Activated naive CD4-positive, alpha-beta T cell (primary cell): ENCODE measurements at places on chromosomes 5 and 9.

DNA sequence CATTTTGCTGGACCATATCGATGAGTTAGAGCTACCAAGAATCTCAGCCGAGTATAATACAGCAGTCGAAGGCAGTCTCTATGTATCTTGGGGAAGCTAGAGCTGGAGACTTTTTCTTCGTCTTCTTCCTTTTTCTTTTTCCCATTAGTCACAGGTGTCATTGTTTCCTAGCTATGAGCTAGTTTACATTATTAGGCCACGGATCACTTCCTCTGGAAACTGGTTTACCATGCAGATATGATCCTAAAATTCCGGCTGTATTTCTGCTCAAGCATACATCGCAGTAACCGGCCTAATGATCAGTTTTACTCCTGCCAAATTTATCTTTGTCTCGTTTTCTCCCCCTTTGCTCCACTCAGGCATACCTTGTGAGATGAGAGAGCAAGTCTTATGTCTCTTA lies 312.8 kb downstream of the ARHGAP26 start:
- DNase-seq = no peak

DNA sequence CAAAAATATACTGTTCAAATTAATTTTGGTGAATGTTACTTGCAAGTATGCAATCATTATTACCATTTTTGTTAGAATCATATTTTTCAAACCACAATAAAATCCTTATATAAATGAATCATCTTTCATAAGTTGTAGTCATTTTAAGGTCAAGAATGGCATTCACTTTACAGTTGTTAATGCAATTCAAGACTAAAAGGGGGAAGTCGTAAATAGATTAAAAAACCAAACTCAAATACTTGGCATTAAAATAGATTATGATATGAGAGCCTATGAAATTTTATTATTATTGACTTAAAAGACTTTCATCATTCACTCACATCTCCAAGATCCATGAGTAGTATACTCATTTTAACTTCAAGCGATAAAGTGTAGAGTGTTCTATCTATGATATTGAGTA lies 11.6 kb downstream of the CDH9 start:
- DNase-seq = no peak

DNA sequence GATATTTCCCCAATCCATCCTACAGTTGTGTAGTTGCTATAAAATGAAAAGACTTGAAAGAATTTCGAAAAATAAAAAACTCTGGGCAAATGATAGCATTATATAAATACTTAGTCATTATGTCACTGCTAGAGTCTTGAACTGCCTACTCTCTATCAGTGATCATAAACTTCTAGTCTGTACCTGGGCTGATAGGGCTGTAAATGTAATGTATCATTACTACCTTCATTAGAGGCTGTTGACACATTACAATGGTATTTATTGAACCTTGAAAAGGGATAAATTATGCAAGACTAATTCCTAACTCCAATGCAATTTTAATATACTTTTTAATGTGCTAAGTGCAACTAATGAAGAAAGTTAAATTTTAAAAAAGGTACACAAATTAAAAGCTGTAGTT lies 214.1 kb upstream of the EFNA5 start:
- DNase-seq = no peak

- no peak for DNase-seq
These were observed 1.0 kb downstream of the NUDCD2 start for GRCh38 chr5:163458778-163459385.

GRCh38 chr9:110105107-110105506 lies 102.9 kb downstream of the C9orf152 start:
- DNase-seq = no peak

GRCh38 chr5:150419630-150420270 lies 7.0 kb upstream of the CD74 start:
- DNase-seq = no peak
